ENCODE measurements at places on chromosomes 16 and 17. TPM values are rescaled to one million over a fixed set of nuclear protein-coding genes. Genes with fewer than 3 reads are reported as not detected.

Gene KRTAP9-8
- not detected for total RNA-seq

Gene VTN
- 1.0 TPM for total RNA-seq

Gene RUNDC3A
- 5.9 TPM for total RNA-seq

Gene CTRB2
- not detected for total RNA-seq

Gene ABCC12
- total RNA-seq: not detected

Gene TPSG1
- not detected for total RNA-seq

Gene PIRT
- total RNA-seq: 0.82 TPM

Gene NPEPPS
- total RNA-seq: 183 TPM

Gene MGAT5B
- not detected for total RNA-seq

Gene SRL
- 445 TPM for total RNA-seq

Gene SOST
- not detected for total RNA-seq

Gene ITGAX
- total RNA-seq: 2.7 TPM

Gene TOP2A
- 55.3 TPM for total RNA-seq

Gene UMOD
- not detected for total RNA-seq

Gene RDM1
- total RNA-seq: 1.6 TPM

Gene SLC6A2
- 7.8 TPM for total RNA-seq

Gene MEOX1
- total RNA-seq: 17.8 TPM

Gene ANKRD40CL
- not detected for total RNA-seq

Gene OSGIN1
- 0.21 TPM for total RNA-seq

Gene SDR42E2
- total RNA-seq: not detected

Gene SLC2A4
- 75.2 TPM for total RNA-seq

Gene KRT32
- not detected for total RNA-seq

Gene TMEM235
- not detected for total RNA-seq

Gene PCTP
- 10.3 TPM for total RNA-seq

Gene PYY
- not detected for total RNA-seq

Gene PABPN1L
- not detected for total RNA-seq

Gene ALDH3A1
- 17.1 TPM for total RNA-seq

Gene DHRS7C
- 115 TPM for total RNA-seq

Gene XPO6
- total RNA-seq: 62.5 TPM

Gene KLHL36
- total RNA-seq: 34.8 TPM

Gene CSH1
- not detected for total RNA-seq

Gene TERF2IP
- total RNA-seq: 82.0 TPM

Gene FUS
- total RNA-seq: 82.2 TPM

Gene STARD3
- total RNA-seq: 15.2 TPM

Gene TEX19
- not detected for total RNA-seq

Gene KRT9
- not detected for total RNA-seq

All from tongue (tissue), 3 donors.